Upper lobe of right lung (tissue), 1 donor: ENCODE measurements at places on chromosomes 5 and 9. TPM values are rescaled to one million over a fixed set of nuclear protein-coding genes. Genes with fewer than 3 reads are reported as not detected.

TAS2R1 gene
- total RNA-seq = not detected

PAIP1 gene
- 82.3 TPM for total RNA-seq

ARHGEF39 gene
- total RNA-seq = 0.38 TPM

C8G gene
- total RNA-seq = 1.1 TPM

DNA sequence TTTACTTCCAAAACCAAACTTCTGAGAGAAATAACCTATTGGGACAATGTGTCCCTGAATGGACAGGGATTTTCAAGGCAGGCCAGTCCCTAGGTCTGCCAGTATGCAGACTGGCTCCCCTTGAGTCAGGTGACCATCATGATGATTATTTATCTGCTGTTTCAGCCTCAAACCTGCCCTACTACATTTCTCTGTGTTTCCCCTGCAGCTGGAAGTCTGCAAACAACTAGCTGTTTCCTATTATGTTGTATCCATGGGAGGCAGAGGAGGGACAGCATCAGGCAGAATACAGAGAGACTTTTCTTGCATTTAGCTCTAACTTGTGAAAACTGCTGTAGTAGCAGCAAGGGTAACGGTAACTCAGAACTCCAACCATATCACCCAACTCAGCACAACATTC, 36.2 kb upstream of the IFNK start:
- H3K27ac ChIP-seq = no peak overlapping the region
- no peak overlapping the region for H3K4me3 ChIP-seq
- H3K27me3 ChIP-seq = no peaks in the 10 kb centered on the region
- no peak for DNase-seq

GRCh38 chr9:72703574-72703973, 182.2 kb downstream of the TMC1 start:
- no peak overlapping the region for H3K27ac ChIP-seq
- no peaks in the 10 kb centered on the region for H3K27me3 ChIP-seq
- no peaks in the 10 kb centered on the region for H3K4me1 ChIP-seq

- no peaks in the 10 kb centered on the region for H3K36me3 ChIP-seq
- no peak overlapping the region for H3K27ac ChIP-seq
- H3K4me3 ChIP-seq = no peak overlapping the region
- DNase-seq = no peak
- H3K27me3 ChIP-seq = no peaks in the 10 kb centered on the region
Measured at GRCh38 chr5:6544561-6544935, 88.3 kb downstream of the NSUN2 start.

DNA sequence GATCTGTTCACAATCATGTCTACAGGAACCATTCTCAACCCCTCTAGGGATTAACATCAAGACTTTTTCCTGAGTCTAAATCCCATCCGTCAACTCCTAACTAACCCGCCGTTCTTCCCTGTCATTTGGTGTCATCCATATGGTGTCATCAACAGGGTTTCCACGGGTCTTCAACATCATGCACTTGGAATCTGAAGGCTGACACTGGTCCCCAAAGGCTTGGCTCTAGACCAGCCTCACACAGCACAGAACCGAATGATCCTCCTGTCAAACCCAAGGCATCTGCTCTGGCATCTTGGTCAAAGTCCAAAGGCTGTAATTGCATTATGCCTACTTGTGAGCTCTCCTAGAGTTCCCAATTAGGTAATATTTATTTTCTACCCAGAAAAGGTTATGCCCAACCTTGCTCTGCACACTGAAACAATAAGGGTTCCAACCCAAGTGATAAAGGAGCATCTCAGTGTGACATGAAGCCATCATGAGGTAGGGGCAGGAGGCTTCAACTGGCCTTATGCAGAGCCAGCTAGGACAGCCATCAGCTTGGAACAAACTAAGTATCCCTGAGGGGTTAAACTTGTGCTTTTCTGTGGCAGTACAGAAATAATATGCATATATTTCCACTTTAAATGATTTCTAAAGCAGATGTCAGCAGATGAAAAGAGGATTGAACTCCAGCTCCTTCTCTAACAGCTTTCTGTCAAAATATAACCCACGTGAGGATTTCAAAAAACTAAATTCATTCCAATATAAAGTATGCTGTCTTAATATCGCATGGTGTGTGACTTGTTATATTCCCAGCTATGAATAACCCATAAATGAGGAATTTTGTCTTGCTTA, 13.9 kb downstream of the ENC1 start:
- no peak for DNase-seq
- H3K36me3 ChIP-seq = peaks cover 5% of the 10 kb centered on the region
- no peak overlapping the region for H3K27ac ChIP-seq
- peaks cover 16% of the 10 kb centered on the region for H3K4me1 ChIP-seq

- no peaks in the 10 kb centered on the region for H3K36me3 ChIP-seq
- DNase-seq = no peak
- no peak overlapping the region for H3K27ac ChIP-seq
Measured at GRCh38 chr5:168976311-168976970, 324.5 kb downstream of the SLIT3 start.

DNA sequence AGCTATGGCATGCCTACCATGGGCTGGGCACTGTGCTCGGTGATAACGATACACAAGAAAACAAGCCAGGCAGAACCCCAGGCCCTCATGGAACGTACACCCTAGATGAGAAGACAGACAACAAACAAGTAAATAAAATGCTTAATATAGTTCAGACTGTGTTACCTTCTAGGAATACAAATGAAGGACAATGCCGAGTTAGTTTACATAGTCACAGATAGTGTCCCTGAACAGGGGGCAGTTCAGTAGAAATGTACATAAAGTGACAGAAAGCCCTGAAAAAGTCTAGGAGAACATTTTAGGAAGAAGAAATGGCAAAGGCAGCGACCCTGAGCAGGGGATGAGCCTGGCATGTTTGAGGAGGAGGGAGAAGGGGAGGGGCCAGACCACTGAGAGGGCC, 21.7 kb downstream of the SLC22A5 start:
- no peaks in the 10 kb centered on the region for H3K27me3 ChIP-seq
- H3K27ac ChIP-seq = no peak overlapping the region
- peaks cover 38% of the 10 kb centered on the region for H3K4me1 ChIP-seq
- no peak overlapping the region for H3K4me3 ChIP-seq
- peaks cover 39% of the 10 kb centered on the region for H3K36me3 ChIP-seq
- DNase-seq = no peak
